ENCODE measurements at places on chromosomes 2 and 18. TPM values are rescaled to one million over a fixed set of nuclear protein-coding genes. Genes with fewer than 3 reads are reported as not detected.

The TMEM17 gene
- polyA plus RNA-seq: 6.3 TPM

DNA sequence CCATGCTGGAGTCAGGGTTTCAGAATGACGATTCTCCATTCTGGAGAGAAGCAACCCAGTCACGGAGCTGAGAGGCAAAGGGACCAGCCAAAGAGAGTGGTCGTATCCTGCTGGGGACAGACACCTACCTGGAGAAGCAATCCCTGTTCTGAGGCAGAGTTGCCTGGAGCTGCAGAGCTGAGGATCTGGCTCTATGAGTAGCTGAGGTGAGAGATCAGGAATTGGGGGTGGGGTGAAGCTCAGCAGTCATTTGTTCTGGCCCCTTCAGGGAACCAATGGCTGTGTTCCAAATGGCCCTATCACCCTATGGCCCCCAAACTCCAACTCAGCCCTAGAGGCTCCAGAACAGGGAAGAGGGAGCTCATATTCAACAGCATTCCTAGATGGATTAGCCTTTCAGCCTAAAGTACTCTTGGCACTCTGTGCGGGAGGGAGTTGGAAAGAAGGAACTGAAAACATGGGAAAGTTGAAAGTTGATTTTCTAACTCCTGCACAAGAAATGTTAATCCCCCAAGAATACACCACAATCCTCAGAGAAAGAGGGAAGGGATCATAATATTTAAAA, 3.3 kb upstream of the ATRAID start:
- DNase-seq: no peak

GRCh38 chr2:60886991-60887390, 5.6 kb downstream of the REL start:
- DNase-seq: no peak

DNA sequence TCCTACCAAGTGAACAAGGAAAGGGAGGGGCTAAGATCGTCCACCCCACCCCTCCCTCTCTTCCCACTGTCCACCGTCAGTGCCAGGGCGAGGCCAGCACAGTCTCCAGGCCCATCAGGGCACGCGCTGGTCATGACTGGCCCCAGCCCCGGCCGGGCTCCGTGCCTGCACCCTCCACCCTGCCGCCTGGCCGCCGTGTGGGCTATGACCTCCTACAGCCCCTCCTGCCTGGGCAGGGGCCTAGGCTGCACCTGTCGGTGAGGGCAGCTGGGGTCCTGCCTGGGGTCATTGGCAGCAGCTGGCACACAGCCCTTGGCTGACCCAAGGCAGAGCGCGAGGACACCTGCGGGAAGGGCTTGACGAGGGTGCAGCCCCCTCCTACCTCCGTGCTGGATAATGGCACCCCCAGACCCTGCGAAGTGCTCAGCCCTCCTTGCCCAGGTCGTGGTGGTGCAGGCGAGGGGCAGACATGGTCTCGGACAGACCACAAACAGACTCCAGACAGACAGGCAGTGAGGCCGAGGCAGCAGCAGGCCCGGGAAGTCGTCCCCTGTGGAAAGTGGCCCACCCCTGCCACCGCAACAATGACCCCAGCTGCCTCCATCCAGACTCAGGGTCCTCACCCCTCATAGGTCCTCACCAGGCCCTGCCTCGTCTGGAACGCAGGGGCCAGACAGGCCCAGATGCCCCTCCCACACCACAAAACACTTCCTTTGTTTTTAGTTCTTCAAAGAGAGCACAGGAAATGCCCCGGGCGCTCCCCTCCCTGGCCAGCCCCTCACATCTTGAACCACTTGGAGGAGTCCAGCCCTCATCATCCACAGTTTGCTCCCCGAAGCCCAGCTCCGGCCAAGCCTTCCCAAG, 43.1 kb upstream of the GPC1 start:
- no peak for DNase-seq

DNA sequence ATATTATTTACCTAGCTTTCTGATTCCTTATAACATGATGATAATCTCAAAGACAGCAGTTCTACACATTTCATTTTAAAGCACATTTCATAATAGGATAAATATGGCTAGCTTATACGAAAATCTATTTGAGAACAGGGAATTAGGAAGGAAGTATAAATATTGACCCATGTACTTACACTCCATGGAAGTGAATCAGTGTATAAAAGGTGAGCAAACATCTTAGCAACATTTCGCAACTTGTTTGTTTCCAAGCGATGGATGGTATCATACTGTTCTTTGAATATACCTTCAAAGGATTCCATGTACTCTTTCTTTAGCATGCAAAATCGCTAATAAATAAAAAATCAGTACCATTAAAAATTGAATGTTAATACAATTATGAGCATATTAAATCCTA, 53.1 kb downstream of the CWC22 start:
- no peak for DNase-seq

- DNase-seq: no peak
Measured at GRCh38 chr2:65914244-65914786, 481.9 kb upstream of the SPRED2 start.

DNA sequence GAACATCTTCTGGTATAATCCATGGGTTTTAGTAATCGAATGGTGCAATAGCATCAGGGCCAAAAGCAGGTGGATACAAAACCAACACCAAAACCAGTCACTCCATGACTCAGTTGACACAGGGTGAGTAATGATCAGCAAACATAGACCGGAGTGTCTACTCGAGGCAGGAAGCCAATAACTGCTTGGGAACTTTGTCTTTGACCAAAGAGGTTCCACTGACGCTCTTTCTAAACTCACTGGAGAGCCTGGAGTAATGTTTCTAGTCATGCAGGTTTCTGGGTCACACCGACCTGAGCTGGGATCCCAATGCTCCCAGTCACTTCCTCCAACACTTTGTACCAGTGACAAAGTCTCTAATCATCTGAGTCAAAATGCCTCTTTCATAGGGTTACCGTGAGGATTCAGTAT, 30.9 kb downstream of the MREG start:
- DNase-seq: no peak

DNA sequence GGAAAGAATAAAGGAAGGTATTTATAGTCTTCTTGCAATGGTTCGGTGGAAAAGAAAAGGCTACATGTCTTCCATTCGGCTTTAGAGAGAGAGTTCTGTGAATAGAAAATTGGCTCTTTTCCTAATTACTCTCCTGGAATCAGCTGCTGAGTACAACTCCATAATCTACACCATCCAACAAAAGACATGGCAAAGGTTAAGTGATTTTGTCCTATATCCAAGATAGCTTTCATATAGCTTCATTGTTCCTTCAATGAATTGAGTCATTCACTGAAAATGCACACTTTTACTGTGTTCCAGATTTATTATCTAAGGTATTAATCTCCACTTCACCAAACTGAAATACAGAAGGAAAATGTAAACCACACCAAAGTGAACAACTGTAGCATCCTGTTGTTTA, 514.5 kb downstream of the LRRTM4 start:
- DNase-seq: no peak

DNA sequence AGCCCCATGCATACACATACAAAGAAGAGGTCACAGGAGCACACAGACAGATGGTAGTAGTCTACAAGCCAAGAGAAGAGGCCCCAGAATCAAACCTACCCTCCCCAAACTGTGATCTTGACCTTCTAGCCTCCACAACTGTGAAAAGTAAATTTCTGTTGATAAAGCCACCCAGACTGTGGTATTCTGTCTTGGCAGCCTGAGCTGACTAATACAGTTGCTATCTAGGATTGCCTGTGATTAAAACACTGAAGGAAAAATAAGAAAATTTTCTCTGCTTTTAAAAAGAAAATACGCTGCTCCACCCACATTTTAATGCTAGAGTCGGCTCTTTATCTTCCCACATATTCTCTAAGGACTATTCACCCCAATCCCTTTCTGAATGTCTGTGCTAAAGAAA, 143.7 kb upstream of the TMEM200C start:
- DNase-seq: no peak

The PPP1R1C gene
- 2.1 TPM for polyA plus RNA-seq

The SAG gene
- 0.12 TPM for polyA plus RNA-seq

- DNase-seq: no peak
Measured at GRCh38 chr2:121036226-121036692, 248.7 kb downstream of the TFCP2L1 start.

- DNase-seq: no peak
Measured at GRCh38 chr18:48751727-48752468, 198.9 kb downstream of the SMAD7 start.

- DNase-seq: no peak
Measured at GRCh38 chr2:30503007-30503694, 56.1 kb downstream of the LCLAT1 start.

The PDE1A gene
- 20.1 TPM for polyA plus RNA-seq

The TMEM200C gene
- polyA plus RNA-seq: 2.3 TPM

- DNase-seq: peak; percentile 75
Measured at GRCh38 chr2:30798536-30798991, 8.7 kb downstream of the CAPN13 start.

- no peak for DNase-seq
Measured at GRCh38 chr2:7704296-7704865, 787.2 kb downstream of the RNF144A start.

The CNGA3 gene
- not detected for polyA plus RNA-seq

DNA sequence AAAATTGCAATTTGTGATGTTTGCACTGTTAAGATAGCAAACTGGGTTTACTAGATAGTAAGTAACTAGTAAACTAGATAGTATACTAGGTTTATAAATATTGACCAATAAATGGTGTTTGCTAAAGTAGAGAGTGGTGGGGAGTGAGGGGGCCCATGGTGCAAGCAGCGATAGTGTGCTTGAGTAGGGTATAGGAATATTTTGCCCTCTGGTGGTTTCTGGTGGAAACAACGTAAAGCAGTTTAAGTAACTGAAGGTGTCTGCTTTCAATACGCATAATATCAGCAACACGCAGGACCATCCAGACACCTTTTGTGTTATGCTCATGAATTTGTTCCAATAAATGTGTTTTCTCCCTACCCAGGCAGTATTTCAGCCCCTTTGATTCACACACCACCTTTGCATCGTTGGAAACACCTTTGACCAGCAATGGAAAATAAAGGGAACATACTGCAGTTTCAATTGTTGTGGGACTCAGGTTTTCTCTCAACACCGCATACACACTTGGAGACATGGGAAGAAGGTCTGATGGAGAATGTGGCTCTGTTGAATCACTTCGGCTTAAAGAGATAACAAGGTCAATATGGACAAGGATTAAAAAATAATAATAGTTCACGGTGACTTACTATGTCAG, 16.7 kb upstream of the STAT1 start:
- no peak for DNase-seq

GRCh38 chr2:5319493-5319892, 372.7 kb upstream of the SOX11 start:
- no peak for DNase-seq

The ALK gene
- polyA plus RNA-seq: 0.22 TPM

GRCh38 chr2:7573166-7573825, 656.1 kb downstream of the RNF144A start:
- no peak for DNase-seq

- DNase-seq: no peak
Measured at GRCh38 chr2:232674491-232674890, 22.6 kb upstream of the GIGYF2 start.

DNA sequence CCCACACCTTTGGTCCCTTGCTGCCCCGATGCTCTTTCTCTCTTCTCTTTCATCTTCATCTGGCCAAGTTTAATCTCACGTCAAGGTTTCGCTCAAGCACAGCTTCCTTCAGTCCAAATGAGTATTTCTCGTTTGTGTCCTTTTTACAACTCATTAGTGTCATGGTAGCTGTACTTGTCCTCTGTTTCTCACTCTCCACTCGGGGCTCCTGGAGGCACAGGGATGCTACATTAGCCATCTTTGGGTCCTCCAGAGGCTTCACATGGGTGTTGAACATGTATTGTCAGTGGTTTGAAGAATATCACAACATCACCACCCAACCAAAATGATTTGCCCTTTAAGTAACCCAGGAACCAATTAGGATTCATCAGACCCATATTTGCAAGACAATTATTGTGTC, 30.4 kb downstream of the MYCN start:
- no peak for DNase-seq

The TPO gene
- 0.03 TPM for polyA plus RNA-seq

The LIPG gene
- polyA plus RNA-seq: 69.5 TPM

Measured in renal pelvis (tissue), 12 donors.